CD4-positive, alpha-beta T cell treated with Interleukin-6 for 4 hours (primary cell): ENCODE measurements at places on chromosomes 3 and 15.

DNA sequence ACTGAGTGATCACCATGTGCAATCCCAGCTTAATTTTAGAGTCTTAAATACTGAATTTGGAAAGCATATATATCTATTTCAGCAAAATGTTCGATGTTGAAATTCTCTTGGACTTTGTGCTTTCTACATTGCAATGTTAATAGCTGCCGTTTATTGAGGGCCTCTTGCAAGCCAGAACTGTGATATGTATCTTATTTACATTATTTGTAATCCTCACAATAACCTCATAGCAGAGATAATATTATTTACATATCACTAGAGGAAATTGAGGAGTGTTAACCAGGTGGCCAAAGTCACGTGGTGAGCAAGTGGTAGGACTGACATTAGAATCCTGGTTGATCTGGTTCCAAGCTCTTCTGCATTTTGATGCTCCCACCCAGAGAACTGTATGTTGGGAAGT, 254.1 kb downstream of the SLC9A9 start:
- no peak for DNase-seq

DNA sequence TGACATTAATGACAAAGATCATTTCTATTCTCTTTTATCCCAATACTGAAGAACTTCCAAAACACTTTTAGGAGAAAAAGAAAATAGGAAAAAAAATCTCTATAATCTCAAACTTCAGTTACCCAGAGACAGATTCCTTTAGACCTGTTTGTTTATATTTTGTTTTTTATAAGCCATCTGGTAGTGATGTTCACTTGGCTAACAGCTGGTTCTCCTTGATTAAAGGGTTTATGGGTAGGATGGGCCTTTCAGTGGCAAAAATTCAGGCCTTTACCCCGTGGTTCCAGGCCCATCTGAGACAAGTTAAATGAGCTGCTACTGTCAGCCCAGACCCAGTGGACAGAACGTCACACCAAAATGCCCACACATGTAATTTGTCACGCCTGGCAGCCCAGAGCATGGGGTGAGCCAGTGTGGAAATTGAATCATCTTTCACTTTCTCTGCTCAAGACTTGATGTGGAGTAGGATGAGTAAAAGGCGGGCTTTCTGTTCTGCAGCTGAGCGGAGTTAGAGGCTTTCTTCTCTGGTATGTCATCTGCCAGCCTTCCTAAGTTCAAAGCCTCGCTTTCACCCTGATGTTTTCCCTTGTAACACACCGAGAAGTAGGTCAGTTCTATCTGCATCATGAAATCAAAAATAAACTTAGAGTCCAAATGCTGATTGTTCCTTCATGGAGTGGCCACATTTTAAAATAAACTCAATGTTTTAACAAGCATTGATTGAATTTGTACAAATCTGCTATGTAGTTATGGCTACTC, 62.5 kb upstream of the SKOR1 start:
- peak; percentile 63 for DNase-seq

DNA sequence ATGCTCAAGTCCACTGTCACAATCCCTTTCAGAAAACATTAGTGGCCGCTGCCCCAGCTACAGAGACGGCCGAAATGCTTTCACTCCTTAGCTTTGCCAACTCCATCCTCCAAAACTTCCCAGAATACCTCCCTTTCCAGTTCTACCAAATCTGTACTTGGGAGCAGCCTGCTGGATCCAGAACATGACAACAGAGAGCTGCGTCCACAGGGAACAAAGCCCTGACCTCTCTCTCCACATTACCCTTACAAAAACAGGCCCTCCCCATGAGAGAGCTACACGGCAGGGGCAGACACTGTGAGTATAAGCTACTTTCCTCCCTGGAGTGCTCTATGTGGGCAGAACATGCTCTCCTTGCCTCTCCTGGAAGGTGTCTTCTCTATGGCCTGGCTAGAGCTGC, 6.3 kb downstream of the RBM15B start:
- no peak for DNase-seq

- no peak for DNase-seq
Measured at GRCh38 chr15:49986326-49986725, 132.7 kb downstream of the ATP8B4 start.

DNA sequence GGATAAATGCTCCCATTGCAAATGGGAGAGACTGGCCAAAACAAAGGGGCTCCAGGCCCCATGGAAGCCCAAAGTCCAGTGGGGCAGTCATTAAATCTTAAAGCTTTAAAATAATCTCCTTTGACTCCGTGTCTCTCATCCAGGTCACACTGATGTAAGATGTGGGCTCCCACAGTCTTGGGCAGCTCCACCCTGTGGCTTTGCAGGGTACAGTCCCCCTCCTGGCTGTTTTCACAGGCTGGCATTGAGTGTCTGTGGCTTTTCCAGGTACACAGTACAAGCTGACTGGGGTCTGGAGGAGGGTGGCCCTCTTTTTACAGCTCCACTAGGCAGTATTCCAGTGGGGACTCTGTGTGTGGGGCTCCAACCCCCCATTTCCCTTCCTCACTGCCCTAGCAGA, 45.9 kb downstream of the NIPA2 start:
- DNase-seq = no peak

- no peak for DNase-seq
Measured at GRCh38 chr3:67619991-67620390, 34.4 kb downstream of the SUCLG2 start.

DNA sequence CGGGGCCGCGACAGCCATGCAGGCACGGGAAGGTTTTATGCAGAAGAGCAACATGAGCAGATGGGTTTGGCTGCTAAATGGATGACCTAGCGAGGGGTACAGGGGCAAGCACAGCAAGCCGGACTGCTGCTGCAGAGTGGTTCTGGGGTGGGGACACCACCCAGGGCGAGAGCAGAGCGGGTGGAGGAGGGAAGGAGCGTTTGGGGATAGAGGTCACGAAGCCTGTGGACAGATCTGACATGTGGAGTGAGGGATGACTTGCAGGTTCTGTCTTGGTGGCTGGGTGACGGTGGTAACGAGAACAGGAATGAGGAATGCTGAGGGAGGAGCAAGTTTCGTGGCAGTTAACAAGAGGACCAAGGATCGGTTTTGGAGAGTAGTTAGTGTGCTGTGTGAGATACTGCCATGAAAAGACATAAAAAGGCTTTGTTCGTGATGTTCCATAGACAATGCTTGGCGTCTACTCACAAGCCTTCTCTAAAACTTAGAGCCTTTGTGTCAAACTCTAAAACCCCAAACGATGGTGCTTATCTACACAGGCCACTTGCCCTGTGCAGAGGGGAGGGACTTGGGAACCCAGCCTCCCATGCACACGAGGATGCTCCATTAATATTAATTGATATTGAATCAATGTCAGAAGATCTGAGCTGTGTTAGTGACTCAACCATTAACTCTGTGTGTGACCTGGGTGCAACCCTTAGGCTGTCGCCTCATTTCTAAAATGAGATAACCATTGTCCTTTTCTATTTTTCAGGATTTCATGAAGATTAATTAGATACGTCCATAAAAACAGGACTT, 132.7 kb upstream of the SLC2A2 start:
- no peak for DNase-seq

DNA sequence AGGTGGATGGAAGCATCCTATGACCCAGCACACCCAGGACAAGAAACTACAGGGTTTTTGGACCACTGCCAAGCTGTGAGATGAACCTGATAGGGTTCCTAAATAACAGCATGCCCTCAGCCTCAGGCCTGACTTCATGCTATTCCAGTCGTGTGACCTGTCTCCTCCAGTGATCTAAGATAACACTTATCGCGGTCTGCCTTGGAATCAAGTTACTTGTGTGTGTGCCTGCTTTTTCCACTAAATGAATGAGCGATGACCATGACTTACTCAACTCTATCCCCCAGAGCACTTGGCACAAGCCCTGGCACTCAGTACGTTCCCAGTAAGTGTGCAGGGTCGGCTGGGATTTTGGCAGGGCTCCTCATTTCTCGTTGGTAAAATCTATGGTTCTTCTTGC, 172.7 kb upstream of the TP63 start:
- no peak for DNase-seq
